ENCODE measurements at places on chromosomes 13 and 19.
A peak's percentile ranks its signal among the peaks of the same experiment; 100 is the strongest.

GRCh38 chr13:80048030-80048429 lies 292.9 kb downstream of the SPRY2 start:
- no peak for DNase-seq

GRCh38 chr19:55305983-55306562 lies 19.1 kb downstream of the TMEM150B start:
- no peak for DNase-seq

- DNase-seq, result peak; percentile 75
These were observed 1.2 kb downstream of the ZFP36 start for GRCh38 chr19:39407660-39408391.

GRCh38 chr13:79194727-79195126 lies 211.3 kb downstream of the RBM26 start:
- DNase-seq, result no peak

GRCh38 chr13:26681036-26681435 lies 79.5 kb downstream of the GPR12 start:
- no peak for DNase-seq

GRCh38 chr13:70311191-70311590 lies 202.9 kb upstream of the KLHL1 start:
- DNase-seq, result no peak

DNA sequence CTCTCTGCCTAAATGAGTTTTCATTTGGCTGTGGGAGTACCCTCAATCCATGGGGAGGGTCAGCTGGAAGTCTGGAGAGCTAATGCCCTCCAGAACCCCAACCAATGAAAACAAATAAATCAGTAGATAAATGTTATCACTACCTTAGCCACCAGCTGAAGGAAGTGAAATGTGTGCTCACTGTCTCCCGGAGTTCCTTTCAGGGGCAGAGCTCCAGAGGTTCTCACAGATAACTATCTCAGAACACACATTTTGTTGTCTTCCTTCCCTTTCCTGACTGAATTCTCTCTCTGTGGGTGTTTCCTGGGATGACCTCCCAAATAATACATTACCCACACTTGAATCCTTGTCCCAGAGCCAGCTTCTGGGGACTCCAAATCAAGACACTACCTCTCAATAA lies 779.6 kb downstream of the DIAPH3 start:
- DNase-seq, result no peak

DNA sequence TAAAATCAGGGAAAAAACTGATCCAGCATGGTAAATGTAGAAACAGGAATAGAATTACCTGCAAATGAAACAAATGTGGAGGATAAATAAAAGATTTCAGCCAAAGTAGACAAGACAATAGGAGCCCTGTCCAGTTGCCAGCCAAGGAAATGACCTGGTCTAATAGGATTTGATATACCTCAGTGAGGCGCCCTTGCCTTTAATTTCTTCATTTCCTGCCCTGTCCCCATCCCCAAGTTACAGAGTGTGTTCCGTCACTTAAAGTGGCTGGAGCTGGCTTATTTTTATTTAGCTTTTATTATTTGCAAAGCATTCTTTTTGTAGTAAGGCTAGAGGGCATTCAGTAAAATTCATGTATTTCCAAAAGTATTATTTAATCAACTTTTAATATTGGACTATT lies 1022.0 kb downstream of the EFNB2 start:
- no peak for DNase-seq

GRCh38 chr13:32447894-32448623 lies 20.1 kb upstream of the N4BP2L1 start:
- DNase-seq, result no peak

Data from CD4-positive, alpha-beta T cell treated with Interleukin-12 subunit alpha and Interleukin-12 subunit beta, for 1 hour (primary cell).